ENCODE measurements at places on chromosomes 6 and 20.

- DNase-seq = no peak
Measured at GRCh38 chr6:134674562-134674961, 275.3 kb downstream of the ALDH8A1 start.

DNA sequence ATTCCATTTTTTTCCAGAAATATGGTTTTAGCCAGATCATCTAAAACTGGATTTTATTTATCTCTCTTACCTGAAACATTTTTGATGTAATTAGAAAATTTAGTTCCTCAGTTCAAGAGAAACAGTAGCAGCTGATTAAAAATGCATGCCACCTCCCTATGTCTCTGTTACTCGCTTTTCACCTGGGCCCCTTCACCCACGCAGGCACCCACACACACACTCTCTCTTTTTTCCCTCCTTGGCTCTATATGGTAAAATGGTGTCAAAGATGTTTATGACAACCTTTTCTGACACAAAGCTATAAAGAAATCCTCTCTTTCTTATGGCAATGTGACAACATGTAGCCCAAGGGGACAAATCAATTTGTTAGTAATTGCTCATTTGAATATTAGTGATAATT is 5.8 kb upstream of the SGK1 start:
- no peak for DNase-seq

DNA sequence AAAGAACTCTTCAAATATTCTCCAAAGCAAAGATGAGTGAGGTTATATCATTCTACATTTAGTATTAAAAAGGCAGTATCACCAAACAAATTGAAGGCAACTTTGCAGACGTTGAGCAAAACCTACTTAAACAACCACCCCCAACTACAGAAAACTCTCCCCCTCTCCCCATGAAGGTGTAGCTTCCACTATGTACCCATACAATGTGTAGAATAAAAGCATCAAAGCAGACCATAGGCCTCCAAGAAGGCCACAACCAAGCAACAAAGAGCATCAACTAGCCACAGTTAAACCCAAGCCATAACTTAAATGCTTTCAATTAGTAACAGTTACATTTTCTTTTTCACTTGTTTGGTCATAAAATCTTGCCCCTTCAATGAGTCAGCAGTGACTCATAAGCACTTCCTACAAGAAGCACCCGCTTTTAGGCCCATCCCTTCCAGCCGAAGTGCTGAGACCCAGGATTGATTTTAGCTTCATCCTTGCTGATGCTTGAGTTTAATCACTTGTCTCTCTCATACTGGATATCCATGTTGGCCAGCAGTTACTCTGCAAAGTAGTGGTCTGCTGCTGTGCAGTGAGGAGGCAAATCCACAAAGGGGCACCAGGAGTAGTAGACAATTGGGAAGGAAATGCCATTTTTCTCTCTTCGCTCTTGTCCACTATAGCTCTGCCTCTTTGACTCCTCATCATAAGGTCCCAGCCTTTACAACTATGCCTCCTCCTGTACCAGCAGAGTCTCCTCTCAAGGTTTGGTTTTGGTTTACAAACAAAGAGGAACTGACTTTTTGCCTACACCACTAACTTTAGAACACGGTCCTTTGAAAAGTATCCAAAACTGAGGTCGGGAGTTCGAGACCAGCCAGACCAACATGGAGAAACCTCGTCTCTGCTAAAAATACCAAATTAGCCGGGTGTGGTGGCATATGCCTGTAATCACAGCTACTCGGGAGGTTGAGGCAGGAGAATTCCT is 8.4 kb upstream of the NUP153 start:
- DNase-seq = no peak

DNA sequence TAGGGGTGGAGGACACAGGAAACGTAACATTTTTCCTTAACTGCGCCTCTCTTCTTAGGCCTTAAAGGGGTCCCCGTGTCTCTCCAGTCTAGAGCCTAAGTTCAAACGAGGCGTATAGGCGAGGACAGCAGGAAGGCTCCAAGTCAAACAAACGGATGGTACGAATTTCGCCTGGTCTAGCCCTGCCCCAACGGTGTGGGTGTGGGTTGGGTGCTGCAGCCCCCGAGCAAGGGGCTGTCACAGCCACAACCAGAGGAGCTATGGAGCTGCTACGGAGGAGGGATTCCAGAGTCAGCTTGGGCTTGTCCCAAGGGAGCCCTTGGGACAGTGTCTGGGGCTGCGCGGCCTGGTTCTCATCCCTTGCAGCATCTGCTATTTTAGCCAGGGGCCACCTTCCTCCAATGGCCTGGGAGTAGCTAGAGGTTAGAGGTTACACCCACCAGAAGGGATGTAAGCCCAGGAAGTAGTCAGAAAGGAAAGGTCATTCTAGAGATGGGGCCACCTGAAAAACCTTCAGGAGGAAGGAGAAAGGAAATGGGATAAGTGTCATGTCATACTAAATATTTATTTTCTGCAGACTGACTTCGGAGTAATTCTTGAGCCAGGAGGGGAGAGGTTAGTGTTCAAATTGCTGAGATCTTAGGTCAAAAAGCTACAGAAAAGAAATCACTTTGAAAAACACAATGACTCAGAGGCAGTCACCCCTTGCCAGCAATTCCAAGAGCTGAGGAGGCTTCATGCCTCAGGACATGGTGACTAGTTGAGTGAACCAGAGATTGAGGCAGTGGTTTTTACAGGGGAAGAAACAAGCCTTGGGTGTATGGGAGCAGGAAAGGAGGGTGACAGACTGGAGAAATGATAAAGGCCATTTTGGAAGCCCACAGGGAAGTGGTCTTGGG is 21.7 kb downstream of the VPS52 start:
- peak; percentile 20 for DNase-seq

GRCh38 chr6:44311767-44312166 is 1.4 kb downstream of the AARS2 start:
- no peak for DNase-seq

DNA sequence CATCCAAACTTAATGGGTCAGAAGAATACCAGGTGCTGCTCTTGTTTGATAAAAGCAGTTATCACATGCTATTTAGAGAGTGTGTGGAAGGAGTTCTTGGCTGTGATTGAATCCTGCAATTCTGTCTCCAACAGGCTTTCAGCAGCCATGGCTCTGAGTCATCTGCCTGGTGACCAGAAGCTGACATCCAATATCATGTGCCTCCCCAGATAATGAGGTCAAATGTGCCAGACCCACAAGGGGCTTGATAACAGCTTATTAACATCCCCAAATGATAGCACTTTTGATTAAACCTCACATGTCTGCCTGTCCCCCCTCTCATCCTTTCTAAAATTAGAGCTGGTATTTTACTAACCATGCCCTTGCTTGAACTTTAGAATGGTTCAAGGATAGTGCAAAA is 175.7 kb upstream of the PLN start:
- no peak for DNase-seq

GRCh38 chr6:158853880-158854213 is 34.7 kb upstream of the EZR start:
- no peak for DNase-seq

- no peak for DNase-seq
Measured at GRCh38 chr6:2007165-2007564, 238.2 kb downstream of the GMDS start.

DNA sequence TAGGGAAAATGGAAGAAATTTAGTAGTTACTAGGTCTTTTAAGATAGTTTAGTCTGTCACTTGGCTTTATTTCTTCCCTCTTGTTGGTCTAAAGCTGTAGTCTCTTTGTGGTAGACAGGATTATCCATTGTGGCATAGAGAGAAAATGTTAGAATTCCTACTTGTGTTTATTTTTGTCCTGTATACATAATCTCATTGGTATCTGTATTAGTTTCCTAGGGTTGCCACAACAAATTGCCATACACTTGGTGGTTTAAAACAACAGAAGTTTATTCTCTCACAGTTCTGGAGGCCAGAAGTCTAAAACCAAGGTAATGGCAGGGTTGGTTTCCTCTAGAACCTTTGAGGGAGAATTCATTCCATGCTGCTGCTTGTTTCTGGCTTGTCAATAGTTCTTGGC is 119.4 kb downstream of the ZFAND3 start:
- DNase-seq = no peak

DNA sequence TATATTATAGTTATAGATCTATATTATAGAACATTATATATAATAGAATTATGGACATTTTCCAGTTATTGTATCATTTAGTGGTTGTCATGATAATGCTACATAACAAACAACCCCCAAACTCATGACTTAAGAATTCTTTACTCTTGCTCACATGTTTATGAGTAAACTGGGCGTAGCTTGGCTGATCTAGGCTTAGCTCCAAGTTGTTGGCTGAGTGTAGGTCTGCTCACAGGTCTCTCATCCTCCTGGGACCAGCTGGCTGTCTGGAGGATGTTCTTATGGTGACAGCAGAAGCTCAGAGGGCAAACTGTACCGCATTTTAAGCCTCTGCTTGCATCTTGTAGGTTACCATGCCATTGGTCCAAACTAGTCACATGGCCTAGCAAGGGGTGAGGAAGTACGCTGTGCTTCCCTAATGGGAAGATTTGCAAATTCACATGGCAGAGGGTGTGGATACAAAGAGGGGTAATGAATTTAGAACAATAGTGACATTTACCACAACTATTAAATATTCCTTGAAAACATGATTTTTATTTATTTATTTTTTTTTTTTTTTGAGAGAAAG is 34.2 kb downstream of the ARHGAP40 start:
- no peak for DNase-seq

DNA sequence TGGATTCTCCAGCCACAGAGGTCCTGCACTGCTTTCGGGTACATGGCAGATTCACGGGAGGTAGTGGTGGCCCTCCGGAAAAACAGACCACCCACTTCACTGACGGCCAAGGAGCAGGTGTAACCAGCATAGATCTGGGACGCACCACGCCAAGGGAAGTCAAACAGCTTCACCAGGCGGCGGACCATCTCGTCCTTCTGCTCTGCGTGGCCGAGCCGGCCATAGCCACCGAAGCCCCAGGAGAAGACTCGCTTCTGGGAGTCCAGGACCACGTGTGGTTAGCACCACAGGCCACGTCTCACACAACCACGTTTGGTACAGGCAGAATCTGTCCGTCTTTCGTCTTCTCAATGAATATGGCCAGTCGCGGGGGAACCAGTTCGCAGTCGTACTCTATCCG is 184.8 kb upstream of the COL21A1 start:
- no peak for DNase-seq

GRCh38 chr6:13433709-13434121 is 53.7 kb downstream of the GFOD1 start:
- DNase-seq = no peak

GRCh38 chr6:5174244-5174643 is 86.5 kb downstream of the LYRM4 start:
- peak; percentile 29 for DNase-seq

- no peak for DNase-seq
Measured at GRCh38 chr20:42862446-42862845, 327.3 kb downstream of the PTPRT start.

DNA sequence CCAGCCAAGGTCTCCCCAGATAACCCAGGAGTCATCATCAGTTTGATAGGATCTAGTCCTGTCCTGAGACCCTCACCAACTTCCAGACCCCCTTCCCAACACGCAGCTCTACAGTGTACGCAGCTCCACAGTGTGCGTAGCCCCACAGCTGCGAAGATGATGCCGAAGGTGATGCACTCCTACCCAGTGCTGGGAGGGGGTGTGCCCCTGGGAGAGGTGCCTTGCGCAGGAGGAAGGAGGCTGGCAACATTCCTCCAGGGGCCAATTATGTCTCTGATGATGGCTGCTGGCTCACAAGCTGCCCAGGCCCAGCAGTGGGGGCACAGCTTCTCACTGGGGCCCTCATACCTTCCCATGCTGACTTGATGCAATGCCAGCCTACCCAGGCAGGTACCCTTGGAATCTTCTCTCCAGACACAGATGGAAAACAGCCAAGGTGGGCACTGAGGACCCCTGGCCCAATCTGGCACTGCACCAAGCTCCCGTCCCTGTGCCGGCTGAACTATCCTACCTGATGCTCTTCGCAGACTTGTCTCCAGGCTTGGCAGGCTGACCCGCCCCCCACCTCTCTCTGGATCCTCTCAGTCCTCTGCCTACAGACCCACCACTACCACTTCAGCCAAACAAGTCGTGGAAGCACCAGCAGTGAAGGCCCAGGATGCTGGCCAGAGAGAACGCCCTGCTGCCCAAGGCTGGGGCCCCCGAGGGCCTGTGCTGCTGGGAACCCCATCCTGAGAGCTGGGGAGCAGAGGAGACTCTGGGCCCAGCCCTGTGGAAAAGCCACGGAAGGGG is 1.4 kb downstream of the ZNF512B start:
- peak; percentile 14 for DNase-seq

Data from activated CD8-positive, alpha-beta memory T cell treated with anti-CD3 and anti-CD28 coated beads, Interleukin-2, amount 50 U/mL, for 4 hours (primary cell).